Stimulated activated CD4-positive, alpha-beta T cell treated with anti-CD3 and anti-CD28 coated beads, Interleukin-4, amount 100 ng/mL, for 24 hours (primary cell): ENCODE measurements at places on chromosomes 16 and 17.

DNA sequence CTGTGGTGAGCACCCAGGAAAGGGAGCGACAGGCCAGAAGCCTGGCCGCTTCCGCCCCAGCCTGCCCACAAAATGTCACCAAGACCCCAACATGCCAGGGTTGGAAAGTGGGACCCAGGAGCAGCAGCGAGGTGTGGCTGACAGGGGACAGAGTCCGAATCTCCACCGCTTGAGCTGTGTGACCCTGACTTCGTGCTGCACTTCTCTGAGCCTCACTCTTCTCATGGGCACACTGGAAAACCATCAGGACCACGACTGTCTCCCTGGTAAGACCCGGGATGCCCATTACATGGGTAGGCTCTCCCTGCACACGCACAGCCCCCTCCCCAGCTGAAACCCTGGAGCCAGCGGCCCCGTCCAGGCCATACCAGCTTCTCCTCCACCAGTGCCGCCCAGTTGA is 34.9 kb downstream of the PPL start:
- DNase-seq = no peak

GRCh38 chr16:17155936-17156335 is 314.8 kb downstream of the XYLT1 start:
- DNase-seq = no peak

- DNase-seq = no peak
These were observed 4.6 kb downstream of the COL1A1 start for GRCh38 chr17:50196826-50197225.

GRCh38 chr16:12470311-12471229 is 333.1 kb downstream of the CPPED1 start:
- no peak for DNase-seq

DNA sequence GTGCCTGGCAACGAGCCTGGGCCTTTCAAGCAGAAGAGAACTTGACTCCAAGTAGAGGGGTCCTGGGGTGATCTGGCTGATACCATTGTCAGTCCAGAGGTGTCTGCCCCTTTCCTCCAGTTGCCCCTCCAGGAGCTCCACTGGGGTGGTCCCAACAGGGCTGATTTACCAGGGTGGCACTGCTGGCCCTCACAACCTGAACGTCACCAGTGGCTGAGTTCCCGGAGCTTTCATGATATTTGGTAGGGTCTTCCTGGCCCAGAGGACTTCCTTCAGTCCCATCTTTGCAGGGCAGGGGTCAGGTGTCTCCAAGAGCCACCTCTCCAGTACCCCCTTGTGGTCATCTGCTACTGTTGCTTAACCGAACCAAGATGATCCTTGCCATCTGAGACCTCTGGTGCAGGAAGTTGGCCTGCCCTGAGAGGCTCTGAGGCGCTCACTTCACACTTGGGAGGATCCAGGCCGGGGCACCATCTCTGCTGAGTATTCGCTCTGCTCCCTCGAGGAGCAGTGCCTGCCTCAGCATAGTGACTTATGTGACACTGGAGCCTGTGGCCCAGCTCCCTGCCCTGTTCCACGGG is 3.5 kb downstream of the LIMD2 start:
- DNase-seq = peak; percentile 38

DNA sequence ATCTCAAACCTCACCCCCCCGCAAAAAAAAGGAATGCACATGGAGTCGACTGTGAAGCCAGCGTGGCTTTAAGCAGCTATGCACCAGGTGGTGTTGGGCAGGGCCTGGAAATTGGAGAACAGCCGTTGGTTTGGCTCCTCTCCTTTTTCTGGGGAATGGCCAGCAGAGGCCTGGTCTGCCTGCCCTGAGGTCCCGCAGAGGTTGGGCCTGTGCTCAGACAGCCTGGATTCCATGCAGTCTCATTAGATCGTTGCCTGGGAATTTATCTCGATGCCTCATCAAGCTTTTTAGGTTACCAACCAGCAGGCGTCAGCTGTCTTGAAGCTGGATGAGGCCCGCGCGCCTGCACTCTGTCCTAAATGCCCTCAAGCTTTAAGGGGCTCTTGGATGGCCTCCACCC is 9.8 kb downstream of the SLC12A3 start:
- DNase-seq = no peak

DNA sequence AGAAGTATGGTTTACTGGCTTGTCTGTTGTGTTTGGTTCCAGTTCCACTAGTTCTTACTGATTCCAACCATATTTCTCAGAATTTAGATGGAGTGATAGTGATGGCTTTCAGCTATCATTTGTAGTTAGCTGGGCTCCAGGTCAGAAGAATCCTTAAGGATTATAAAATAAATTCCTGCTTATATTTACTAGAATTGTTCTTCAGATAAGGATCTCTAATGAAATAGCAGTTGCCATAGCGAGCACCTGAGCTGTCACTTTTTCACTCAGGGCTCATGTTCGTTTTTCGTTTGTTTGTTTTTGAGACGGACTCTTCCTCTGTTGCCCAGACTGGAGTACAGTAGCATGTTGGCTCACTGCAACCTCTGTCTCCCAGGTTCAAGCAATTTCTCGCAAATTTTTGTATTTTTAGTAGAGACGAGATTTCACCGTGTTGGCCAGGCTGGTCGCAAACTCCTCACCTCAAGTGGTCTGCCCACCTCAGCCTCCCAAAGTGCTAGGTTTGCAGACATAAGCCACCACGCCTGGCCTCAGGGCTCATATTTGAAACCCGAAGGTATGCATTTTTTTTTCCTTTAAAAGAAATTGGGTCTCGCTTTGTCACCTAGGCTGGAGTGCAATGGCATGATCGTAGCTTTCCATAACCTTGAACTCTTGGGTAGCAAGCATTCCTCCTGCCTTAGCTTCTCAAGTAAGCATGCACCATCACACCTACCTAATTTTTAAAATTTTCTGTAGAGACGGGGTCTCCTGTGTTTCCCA is 42.9 kb downstream of the PAFAH1B1 start:
- no peak for DNase-seq

- no peak for DNase-seq
These were observed 444.7 kb downstream of the HS3ST3B1 start for GRCh38 chr17:14745541-14745940.

GRCh38 chr17:58376472-58377000 is 24.5 kb upstream of the SUPT4H1 start:
- DNase-seq = no peak
